Iris pigment epithelial cell (primary cell): ENCODE measurements at places on chromosomes 7 and 10.

DNA sequence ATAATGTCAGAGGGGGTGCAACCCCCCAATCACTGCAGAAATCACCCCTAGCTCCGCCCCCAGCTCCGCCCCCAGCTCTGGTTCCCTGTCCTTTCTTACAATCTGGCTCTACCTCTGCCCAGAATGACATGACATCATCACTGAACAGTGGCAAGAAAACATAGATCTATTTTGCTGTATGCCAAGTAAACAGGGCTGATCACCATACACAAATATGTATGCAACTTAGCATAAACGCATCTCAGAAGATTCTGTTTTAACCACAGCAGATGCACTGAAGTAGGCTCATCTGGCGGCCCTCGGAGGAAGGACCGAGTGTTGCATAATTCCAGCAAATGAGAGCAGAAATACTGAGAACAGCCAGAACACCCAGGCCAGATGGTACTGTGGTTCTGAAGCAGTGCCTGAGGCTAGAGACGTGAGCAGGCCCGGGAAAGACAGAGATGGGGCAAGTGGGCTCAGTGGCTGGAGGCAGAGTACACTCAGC lies 293.3 kb upstream of the KLF14 start:
- DNase-seq, result peak; percentile 93

DNA sequence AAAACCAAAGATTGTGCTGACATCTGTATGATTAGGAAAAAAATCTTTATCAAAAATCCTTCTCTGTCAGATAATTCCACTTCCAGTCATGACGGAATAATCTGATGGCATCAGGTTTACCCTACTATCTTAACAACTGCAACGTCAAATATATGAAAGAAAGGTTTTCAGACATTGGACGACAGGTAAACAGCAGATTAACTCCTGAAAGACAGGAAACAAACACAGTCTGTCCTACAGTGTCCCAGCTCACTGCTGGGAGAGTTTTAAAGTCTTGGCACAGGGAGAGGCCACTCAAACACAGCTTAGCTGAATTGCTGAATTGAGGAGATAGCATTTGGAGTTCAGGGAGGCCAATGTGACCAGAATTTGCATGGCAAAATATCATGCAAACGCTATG lies 186.3 kb upstream of the KCTD7 start:
- no peak for DNase-seq

- peak; percentile 45 for DNase-seq
Observed at GRCh38 chr7:127751490-127752448, 99.8 kb downstream of the SND1 start.

- DNase-seq, result peak; percentile 55
Observed at GRCh38 chr10:6292741-6293151, 90.0 kb downstream of the PFKFB3 start.

- DNase-seq, result no peak
Observed at GRCh38 chr7:52863652-52864051, 171.8 kb upstream of the POM121L12 start.

GRCh38 chr7:79531905-79532664 lies 78.6 kb upstream of the MAGI2 start:
- DNase-seq, result no peak

- DNase-seq, result no peak
Observed at GRCh38 chr7:25979605-25980004, 172.4 kb upstream of the NFE2L3 start.

DNA sequence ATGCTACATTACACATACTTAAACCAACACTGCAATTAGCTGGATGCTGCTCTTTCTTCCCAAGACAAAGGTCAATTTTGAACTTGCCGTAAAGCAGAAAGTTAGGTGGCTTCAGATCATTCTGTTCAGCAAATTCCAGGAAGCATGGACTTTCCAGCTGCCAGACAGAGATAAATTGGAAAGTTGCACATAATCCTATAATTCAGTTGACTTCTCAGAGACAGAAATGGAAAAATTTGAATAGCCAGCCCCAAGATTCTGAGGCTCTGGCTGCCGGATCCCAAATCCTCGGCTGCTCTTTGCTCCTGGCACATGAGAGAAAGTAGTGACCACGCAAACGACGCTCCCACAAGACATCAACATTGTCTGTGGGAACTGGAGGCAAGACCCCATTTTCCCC lies 105.0 kb upstream of the VIPR2 start:
- DNase-seq, result no peak

GRCh38 chr7:1533547-1534329 lies 3.2 kb downstream of the MAFK start:
- DNase-seq, result peak; percentile 91

- peak; percentile 61 for DNase-seq
Observed at GRCh38 chr7:78134256-78134655, 335.7 kb downstream of the PHTF2 start.

DNA sequence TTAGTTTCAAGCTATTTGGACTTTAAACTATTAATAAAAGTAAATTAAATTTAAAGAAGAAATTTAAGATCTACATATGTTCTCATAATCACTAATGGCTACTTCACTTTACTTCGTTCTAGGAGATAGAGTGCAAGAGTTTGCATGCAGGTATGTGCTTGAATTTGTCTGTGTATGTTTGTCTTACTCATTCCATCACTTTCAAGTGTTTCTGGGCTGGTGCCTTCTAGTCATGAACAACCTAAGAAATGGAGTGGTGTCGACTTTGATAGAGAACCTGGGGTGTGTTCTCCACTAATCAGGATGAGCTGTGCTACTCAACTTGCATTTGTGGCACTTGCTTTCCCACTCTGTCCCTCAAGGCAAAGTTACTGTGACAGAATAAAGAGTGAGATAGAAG lies 169.9 kb downstream of the KCND2 start:
- no peak for DNase-seq

- DNase-seq, result no peak
Observed at GRCh38 chr7:15937571-15937970, 251.1 kb upstream of the MEOX2 start.

DNA sequence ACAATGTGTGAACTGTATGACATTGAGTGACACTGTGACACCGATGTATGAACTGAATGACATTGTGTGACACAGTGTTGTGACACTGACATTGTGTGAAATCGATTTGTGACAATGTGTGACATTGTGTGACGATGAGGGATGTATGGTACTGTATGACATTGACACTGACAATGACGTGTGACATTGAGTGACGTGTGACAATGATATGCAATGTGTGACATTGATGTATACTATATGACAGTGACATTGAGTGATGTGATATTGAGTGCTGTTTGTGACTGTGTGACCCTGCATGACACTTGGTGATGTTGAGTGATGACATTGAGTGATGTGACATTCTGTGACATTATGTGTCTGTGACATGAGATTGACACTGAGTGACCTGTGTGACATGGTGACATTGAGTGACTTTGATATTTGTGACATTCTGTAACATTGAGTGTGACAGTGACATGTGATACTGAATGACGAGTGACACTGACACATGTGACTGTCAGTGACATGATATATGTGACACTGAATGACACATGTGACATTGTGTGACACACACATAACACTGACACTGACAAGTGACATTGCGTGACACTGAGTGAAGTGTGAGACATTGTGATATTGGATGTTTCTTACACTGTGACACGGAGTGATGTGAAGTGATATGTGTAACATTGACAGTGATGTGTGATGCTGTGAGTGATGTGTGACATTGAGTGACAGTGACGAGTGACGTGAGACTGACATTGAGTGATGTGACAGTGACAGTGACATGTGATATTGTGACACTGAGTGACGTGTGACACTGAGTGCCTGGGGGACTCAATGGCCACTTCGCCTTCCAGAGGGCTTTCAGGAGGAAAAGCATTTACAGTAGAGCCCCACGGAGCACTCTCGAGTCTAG lies 167.5 kb downstream of the PRKAG2 start:
- DNase-seq, result no peak

GRCh38 chr7:95001815-95002561 lies 94.6 kb downstream of the PPP1R9A start:
- no peak for DNase-seq

DNA sequence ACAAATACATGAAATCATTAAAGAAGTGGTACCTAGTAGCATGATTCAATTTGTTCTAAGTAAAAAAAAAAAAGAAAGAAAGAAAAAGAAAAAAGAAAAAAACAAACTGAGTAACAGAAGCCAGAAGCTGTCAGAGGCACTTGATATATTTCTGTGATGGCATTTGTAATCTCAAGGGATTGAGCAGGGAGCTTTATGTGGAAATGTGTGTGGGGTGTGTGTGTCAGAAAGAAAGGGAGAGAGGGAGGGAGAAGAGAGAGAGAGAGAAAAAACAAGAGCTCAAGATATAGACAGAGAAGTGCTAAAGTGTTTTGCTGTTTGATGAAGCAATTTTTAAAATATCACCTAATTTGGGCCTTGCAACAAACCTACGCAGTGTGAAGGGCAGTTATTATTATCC lies 357.6 kb upstream of the PCDH15 start:
- no peak for DNase-seq

GRCh38 chr7:155860840-155861479 lies 48.7 kb upstream of the SHH start:
- peak; percentile 58 for DNase-seq

- no peak for DNase-seq
Observed at GRCh38 chr7:139737221-139738100, 40.3 kb downstream of the HIPK2 start.
